Heart right ventricle (tissue), 16 donors: ENCODE measurements at places on chromosomes 7 and 10.
A peak's percentile ranks its signal among the peaks of the same experiment; 100 is the strongest.

- DNase-seq: peak; percentile 35
- H3K4me1 ChIP-seq: peaks cover 62% of the 10 kb centered on the region
- H3K27me3 ChIP-seq: no peaks in the 10 kb centered on the region
- H3K27ac ChIP-seq: peak overlapping the region; percentile 86
Measured at GRCh38 chr10:102113956-102114857, 6.0 kb downstream of the LDB1 start.

- H3K4me1 ChIP-seq: peaks cover 52% of the 10 kb centered on the region
- no peak overlapping the region for H3K4me3 ChIP-seq
- no peak overlapping the region for H3K27ac ChIP-seq
- no peak for DNase-seq
- H3K36me3 ChIP-seq: no peaks in the 10 kb centered on the region
- H3K27me3 ChIP-seq: no peaks in the 10 kb centered on the region
Measured at GRCh38 chr10:124562425-124563060, 100.9 kb downstream of the LHPP start.

GRCh38 chr10:18483516-18484186, 167.7 kb downstream of the NSUN6 start:
- H3K4me3 ChIP-seq: no peak overlapping the region
- peaks cover 16% of the 10 kb centered on the region for H3K4me1 ChIP-seq
- no peaks in the 10 kb centered on the region for H3K36me3 ChIP-seq
- H3K27ac ChIP-seq: no peak overlapping the region
- H3K27me3 ChIP-seq: no peaks in the 10 kb centered on the region

GRCh38 chr10:49050366-49050765, 65.0 kb downstream of the VSTM4 start:
- H3K27ac ChIP-seq: no peak overlapping the region
- H3K27me3 ChIP-seq: no peaks in the 10 kb centered on the region
- DNase-seq: no peak
- H3K4me3 ChIP-seq: no peak overlapping the region

DNA sequence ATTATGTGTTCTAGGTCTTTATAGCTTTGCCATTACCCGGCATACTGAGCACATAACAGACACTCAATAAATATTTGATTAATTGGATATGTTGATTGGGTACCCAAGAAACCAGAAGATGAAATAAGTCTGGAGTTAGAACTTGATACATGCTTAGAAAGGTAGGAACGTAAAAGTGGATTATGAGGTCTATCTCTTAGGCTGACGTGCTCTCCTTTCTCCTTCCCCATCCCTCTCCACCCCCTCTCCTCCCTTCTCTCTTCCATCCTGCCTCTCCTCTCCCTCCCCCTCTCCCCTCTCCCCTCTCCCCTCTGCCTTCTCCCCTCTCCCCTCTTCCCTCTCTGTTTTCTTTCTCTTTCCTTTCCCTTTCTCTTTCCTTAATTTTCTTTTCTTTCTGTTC, 34.0 kb downstream of the AUTS2 start:
- H3K36me3 ChIP-seq: no peaks in the 10 kb centered on the region
- H3K27me3 ChIP-seq: no peaks in the 10 kb centered on the region
- peaks cover 27% of the 10 kb centered on the region for H3K4me1 ChIP-seq
- no peak for DNase-seq

- DNase-seq: no peak
- H3K27ac ChIP-seq: no peak overlapping the region
- no peaks in the 10 kb centered on the region for H3K4me1 ChIP-seq
- no peaks in the 10 kb centered on the region for H3K27me3 ChIP-seq
- H3K4me3 ChIP-seq: no peak overlapping the region
Measured at GRCh38 chr10:8640878-8641277, 586.4 kb downstream of the GATA3 start.

DNA sequence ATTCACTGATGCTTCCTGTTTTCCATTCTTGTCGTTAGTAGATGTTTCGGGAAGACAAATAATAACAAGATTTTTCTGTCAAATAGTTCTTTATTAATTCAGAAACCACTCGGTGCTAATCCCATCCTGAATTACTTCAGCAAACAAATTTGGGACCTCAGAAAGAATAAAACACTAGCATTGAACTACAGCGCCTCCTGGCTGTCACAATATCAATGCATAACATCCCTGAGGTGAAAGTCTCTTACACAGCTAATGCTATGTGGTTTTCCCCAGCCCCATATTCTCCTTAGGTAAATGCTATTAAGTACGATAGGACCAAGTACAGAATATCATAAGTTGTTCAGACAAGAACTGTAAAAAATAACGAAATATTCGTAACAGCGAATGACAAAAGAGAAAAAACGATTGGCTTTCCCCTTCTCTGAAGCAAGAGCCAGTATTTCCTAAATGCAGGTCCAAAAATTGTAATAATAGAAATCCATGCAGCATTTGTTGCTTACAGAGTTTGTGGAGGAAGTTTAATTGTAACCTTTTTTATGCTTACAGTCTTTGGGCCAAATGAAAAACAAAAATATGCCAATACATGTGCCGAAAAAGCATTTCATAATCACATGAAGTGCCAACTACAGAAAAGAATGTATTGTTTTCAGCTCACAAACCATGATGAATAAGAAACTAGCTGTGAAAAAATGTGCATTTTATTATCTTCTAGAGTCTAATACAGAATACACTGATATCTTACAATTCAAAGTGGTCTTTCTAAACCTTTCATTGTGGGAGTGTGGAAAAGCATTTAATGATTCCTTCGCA, 47.3 kb downstream of the MYPN start:
- no peaks in the 10 kb centered on the region for H3K27me3 ChIP-seq
- peaks cover 3% of the 10 kb centered on the region for H3K36me3 ChIP-seq
- no peak for DNase-seq
- no peaks in the 10 kb centered on the region for H3K4me1 ChIP-seq
- no peak overlapping the region for H3K4me3 ChIP-seq

GRCh38 chr7:50621206-50621605, 56.0 kb upstream of the DDC start:
- H3K27me3 ChIP-seq: no peaks in the 10 kb centered on the region
- peaks cover 71% of the 10 kb centered on the region for H3K36me3 ChIP-seq
- DNase-seq: no peak
- no peak overlapping the region for H3K27ac ChIP-seq
- H3K4me1 ChIP-seq: peaks cover 44% of the 10 kb centered on the region

DNA sequence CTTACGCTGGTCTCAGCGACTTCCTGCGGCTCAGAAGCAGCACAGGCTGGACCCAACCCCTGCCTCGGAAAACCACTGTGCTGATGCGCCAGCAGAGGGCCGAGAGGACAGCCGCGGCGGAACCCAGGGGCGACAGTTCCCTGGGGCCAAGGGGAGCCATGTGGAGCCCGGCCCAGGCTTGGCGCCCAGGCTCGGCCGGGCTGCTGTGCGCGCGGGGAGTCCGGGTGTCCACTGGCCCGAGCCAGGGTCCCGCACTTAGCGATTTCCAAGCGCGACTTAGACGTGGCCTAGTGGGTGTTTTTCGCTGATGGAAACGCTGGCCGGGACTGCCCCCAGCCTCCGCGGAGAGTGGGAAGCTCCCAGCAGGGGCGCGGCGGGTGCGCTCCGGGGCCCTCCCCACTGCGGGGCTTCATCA, 18.6 kb upstream of the ZNF32 start:
- H3K4me1 ChIP-seq: peaks cover 6% of the 10 kb centered on the region
- DNase-seq: no peak
- peaks cover 28% of the 10 kb centered on the region for H3K27me3 ChIP-seq
- no peak overlapping the region for H3K27ac ChIP-seq
- H3K4me3 ChIP-seq: peak overlapping the region; percentile 30
- H3K36me3 ChIP-seq: no peaks in the 10 kb centered on the region

GRCh38 chr7:138854115-138854645, 56.2 kb upstream of the ATP6V0A4 start:
- no peak for DNase-seq
- no peaks in the 10 kb centered on the region for H3K36me3 ChIP-seq
- no peaks in the 10 kb centered on the region for H3K4me1 ChIP-seq
- no peak overlapping the region for H3K4me3 ChIP-seq
- no peak overlapping the region for H3K27ac ChIP-seq

GRCh38 chr7:153934048-153934447, 118.2 kb upstream of the DPP6 start:
- H3K36me3 ChIP-seq: no peaks in the 10 kb centered on the region
- no peak for DNase-seq
- H3K27me3 ChIP-seq: peaks cover 8% of the 10 kb centered on the region
- no peak overlapping the region for H3K27ac ChIP-seq
- no peak overlapping the region for H3K4me3 ChIP-seq

DNA sequence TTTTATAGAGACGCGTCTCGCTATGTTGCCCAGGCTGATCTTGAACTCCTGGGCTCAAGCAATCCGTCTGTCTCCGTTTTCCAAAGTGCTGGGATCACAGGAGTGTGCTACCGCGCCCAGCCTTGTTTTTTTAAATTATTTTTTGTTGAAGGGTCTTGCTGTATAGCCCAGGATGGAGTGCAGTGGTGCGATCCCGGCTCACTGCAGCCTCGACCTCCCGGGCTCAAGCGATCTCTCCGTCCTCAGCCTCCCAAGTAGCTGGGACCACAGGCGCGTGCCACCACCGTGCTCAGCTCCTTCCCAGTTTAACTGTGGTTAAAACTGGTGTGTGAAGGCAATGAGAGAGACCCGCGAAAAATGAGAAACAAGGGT, 11.0 kb upstream of the HNRNPF start:
- no peaks in the 10 kb centered on the region for H3K27me3 ChIP-seq
- peak overlapping the region; percentile 94 for H3K27ac ChIP-seq
- H3K36me3 ChIP-seq: no peaks in the 10 kb centered on the region
- H3K4me1 ChIP-seq: peaks cover 15% of the 10 kb centered on the region
- no peak for DNase-seq

DNA sequence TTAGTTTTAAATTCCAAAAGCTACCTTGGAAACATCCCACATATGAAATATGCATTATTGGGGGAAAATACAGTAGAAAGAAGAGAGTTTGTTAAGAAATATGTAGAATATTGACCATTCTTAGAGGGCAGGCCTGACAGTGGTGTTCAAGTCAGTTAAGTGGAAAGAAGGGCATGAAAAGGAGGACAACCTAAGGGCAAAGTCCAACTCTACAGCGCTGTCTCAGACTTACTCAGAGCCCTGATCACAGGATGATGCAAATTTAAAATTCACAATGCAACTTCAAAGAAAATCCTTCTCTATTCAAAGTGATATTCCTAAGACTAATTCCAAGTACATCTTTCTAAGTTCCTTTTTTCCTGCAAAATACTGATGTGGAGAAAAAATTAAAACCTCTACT, 139.1 kb upstream of the LRRTM3 start:
- H3K4me1 ChIP-seq: no peaks in the 10 kb centered on the region
- no peak overlapping the region for H3K4me3 ChIP-seq
- DNase-seq: no peak
- no peaks in the 10 kb centered on the region for H3K36me3 ChIP-seq
- no peaks in the 10 kb centered on the region for H3K27me3 ChIP-seq
- no peak overlapping the region for H3K27ac ChIP-seq

- H3K4me1 ChIP-seq: no peaks in the 10 kb centered on the region
- no peak overlapping the region for H3K27ac ChIP-seq
- no peak overlapping the region for H3K4me3 ChIP-seq
- H3K36me3 ChIP-seq: no peaks in the 10 kb centered on the region
- no peak for DNase-seq
- H3K27me3 ChIP-seq: no peaks in the 10 kb centered on the region
Measured at GRCh38 chr10:6346631-6347030, 143.9 kb downstream of the PFKFB3 start.

- DNase-seq: no peak
- no peaks in the 10 kb centered on the region for H3K4me1 ChIP-seq
- H3K27ac ChIP-seq: no peak overlapping the region
- no peaks in the 10 kb centered on the region for H3K27me3 ChIP-seq
- no peaks in the 10 kb centered on the region for H3K36me3 ChIP-seq
- H3K4me3 ChIP-seq: no peak overlapping the region
Measured at GRCh38 chr7:21450076-21450475, 22.2 kb downstream of the SP4 start.

GRCh38 chr10:78919181-78919966, 149.4 kb upstream of the ZMIZ1 start:
- H3K36me3 ChIP-seq: no peaks in the 10 kb centered on the region
- H3K27me3 ChIP-seq: no peaks in the 10 kb centered on the region
- no peak overlapping the region for H3K27ac ChIP-seq
- DNase-seq: no peak
- H3K4me1 ChIP-seq: peaks cover 4% of the 10 kb centered on the region

DNA sequence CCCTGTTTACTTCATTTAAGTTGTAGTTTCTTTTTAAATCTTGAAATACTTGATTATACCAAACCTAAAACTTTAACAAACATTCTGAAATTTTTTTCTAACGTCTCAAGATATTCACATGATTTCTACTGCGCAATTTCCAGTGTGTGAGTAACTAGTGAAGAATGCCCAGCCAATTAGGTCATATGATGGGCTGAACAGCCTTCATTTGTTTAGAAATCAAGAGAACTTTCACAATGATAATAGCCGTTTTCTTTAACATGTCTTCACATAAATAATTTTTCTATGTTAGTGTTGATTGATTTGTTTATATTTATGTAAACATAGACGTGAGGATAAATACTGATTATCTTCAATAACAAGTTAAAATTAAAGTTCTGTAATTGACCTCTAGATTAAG, 21.8 kb downstream of the STAM start:
- DNase-seq: no peak
- no peaks in the 10 kb centered on the region for H3K27me3 ChIP-seq
- peak overlapping the region; percentile 64 for H3K27ac ChIP-seq
- H3K4me3 ChIP-seq: no peak overlapping the region
- peaks cover 57% of the 10 kb centered on the region for H3K4me1 ChIP-seq
- no peaks in the 10 kb centered on the region for H3K36me3 ChIP-seq

DNA sequence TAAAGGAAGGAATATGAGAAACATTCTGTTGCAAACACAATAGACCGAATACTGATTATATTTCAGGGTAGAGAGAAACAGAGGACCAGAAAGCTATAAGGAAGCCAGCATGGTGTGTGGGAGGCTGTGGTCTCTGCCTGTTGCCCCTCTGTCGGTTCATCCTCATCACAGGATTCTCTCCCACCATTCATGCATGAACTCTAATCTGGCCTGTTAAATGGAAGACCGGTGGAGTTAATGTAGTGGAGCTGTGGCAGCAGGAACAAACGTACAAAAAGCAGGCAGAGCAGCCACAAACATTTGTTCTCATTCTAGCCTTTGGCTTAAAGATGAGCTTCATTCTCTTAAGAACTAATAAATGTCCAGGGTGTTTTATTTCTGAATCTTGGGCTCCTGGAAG, 902.4 kb downstream of the LRMDA start:
- no peaks in the 10 kb centered on the region for H3K27me3 ChIP-seq
- no peak for DNase-seq
- H3K36me3 ChIP-seq: no peaks in the 10 kb centered on the region
- no peaks in the 10 kb centered on the region for H3K4me1 ChIP-seq
- H3K4me3 ChIP-seq: no peak overlapping the region
- H3K27ac ChIP-seq: peak overlapping the region; percentile 28

GRCh38 chr7:121344497-121344896, 15.7 kb downstream of the WNT16 start:
- H3K27ac ChIP-seq: no peak overlapping the region
- no peaks in the 10 kb centered on the region for H3K36me3 ChIP-seq
- no peak for DNase-seq
- no peaks in the 10 kb centered on the region for H3K27me3 ChIP-seq
- H3K4me3 ChIP-seq: no peak overlapping the region
- no peaks in the 10 kb centered on the region for H3K4me1 ChIP-seq
